CD4-positive, alpha-beta T cell treated with Interleukin-4 for 1 hour (primary cell): ENCODE measurements at places on chromosomes 16 and 17.

DNA sequence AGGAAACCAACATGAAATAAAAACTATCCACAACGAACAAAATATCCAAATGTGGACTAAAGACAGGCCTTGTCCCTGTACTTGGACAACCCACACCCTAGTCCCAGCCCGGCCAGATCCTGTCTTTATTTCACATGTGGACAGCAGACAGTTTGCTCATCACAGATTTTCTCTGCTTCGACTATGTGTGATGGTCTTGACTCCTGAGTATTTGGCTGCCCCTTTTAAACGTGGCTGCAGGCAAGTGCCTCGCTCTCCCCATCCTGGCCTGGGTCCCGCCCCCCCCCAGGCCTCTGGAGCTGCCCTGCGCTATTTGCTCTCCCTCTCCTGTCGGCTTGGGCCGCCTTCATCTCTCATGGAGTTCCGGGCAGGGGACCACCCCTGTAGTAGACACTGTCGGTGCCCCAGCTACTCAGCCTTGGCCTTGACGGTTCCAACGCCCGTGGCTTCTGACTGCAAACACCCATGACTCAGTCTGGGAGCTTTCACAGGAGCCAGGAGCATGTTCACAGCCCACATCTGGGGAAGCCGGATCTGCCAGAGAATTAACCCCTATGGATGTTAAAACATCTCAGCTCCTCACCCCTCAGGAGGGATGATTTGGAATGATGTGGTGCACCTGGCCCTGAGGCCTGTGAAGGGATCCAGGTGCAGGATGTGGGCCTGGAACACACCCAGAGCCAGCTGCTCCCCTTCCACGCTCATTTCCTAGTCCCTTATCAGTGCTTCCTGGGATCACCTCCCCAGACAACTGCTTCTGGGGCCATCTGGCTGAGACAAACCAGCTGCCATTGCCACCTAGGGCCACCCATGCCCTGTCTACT is 229.7 kb upstream of the RPL38 start:
- no peak for DNase-seq

DNA sequence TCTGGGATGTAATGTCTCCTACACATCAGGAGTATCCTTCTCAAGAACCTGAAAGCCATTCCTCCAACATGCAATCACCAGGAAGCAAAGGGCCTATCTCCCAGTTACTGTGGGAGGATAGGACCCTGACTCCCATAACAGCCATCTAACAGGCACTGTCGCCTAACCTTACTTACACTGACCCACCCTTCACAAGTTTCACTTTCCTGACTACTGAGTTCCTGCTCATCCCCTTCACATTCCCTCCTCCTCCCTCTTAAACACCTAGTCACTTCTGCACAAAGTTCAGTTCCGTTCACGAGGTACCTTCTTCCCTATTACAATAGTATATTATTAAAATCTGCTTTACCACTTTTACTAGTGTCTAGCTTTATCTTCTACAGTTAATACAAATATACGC is 1.3 kb downstream of the C17orf67 start:
- DNase-seq = peak; percentile 7

DNA sequence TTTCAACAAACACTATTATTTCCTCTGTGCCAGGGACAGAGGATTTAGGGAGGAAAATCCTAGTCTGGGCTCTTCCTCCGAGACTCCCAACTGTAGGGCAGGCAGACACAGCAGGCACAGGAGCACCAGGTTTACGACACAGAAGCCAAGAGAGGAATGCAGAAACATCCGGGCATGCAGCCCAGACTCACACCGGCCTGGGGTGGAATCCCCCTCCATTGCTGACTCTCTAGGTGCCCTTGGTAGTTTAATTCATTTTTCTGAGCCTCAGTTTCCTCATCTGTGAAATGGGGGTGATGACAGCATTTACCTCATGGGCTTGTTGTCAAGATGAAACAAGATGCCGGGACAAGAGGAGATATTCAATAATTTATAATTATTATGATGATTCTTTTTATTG is 14.9 kb downstream of the CA4 start:
- DNase-seq = no peak

DNA sequence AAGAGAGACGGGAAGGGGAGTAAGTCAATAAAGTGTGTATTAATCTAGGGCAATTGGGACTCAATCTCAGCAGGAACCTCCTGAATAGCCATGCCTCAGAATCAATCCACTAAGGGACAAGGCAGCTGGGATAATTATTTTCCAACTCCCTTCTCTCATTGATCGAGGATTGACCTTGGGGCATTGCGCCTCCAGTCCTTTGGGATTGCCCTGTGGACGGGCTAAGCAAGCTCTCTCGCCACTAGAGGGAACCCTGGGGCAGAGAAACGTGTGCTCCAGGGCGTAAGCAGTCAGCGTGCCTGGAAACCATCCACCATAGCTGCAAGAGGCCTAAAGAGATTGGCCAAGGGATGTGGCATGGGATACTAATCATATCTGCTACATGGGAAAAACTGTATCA is 53.9 kb upstream of the ERCC4 start:
- DNase-seq = peak; percentile 25

DNA sequence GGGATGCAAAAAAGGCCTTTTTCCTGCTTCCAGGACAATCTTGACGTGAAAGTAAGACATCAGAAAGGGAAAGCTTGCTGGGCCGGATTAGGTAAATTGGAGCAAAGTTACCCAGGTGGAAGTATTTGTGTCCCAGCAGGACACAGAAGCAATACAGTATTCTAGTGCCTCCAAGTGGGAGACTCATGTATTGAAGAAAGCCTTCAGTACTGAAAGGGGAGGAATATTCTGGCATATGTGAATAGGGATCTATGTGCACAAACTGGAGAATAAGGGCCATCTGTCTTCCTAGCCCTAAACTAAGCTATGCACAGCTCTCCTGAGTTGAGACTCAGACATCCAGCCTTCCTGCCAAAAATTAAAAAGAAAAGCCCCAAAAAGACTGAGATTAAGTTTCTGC is 327.3 kb upstream of the CDH8 start:
- no peak for DNase-seq

DNA sequence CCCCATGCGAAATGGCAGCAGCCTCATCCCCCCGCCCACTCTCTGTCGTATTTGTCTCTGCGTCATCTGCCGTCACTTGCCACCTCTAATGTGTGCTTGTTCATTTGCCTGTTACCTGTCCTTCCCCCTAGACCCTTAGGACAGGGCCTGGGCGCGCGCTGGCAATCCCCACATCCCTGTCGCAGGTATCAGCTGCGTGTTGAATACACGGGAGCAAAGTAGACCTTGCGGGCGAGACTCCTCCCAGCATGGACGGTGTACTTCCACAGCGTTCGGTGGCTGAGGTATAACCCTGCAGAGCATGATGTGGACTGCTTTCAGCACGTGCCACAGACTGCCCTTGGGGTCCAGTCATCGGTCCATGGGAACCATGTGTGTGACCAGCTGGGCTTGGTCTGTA is 170.1 kb upstream of the CHMP6 start:
- DNase-seq = no peak

DNA sequence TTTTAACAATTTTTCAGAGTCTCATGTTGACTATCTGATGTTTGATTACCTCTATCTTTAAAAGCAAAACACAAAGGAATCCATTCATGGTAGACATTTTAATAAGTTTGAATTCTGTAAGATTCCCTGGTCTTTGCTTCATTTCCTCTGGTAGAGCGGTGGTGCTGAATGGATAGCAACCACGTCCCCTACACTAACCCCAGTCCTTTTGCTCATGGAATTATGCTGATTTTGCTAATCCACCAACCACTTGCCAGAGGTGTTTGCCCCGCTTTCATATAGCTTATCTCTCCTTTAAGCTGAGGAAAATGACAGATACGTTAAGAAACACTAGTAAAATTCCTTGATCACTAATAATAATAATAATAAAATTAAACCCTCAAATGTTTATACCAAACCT is 9.5 kb downstream of the KCNJ16 start:
- no peak for DNase-seq

DNA sequence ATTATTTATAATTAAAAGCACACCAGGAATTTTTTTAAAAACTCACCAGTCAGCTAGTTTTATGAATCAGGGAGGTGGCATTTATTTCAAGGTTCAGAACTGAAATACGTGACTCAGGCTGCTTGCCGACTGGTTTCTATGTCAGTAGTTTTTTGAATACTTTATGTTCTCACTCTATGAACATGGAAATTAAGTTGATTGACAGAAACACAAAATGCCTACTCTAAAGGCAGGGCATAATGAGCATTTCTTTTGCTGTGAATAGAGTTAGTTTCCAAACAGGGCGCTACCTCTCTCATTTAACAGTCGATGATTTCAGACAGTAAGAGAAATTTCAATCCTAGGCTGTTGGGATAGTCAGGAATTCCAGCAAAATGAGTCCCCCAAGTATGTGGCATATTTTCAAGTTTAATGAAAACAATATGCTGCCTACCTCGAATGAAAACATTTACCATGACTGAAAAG is 6.7 kb downstream of the HS3ST3B1 start:
- DNase-seq = no peak

DNA sequence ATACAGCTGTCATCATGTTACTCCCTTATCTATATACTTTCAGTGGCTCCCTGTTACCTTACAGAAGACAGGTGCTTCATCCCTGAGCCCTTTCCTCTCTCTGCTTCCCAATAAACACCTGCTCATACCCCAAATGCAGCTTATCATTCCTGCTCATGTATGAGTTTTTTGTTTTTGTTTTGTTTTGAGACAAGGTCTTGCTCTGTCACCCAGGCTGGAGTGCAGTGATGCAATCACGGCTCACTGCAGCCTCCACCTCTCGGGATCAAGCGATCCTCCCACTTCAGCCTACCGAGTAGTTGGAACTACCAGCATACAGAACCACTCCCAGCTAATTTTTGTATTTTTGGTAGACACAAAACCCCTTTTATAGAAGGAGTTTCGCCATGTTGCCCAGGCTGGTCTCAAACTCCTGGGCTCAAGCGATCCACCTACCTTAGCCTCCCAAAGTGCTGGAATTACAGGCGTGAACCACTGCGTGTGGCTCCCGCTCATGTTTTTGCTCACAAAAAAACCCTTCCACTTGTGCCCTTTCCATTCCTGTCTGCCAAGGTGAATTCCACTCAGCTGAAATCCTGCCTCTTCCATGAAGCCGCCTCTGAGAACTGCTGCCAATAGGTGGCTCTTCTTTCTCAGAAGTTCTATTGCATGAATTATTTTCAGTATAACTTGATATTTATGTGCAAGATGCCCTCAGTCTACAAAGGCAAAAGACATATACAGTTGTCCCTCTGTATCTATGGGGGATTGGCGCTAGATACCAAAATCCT is 7.9 kb upstream of the RNF157 start:
- DNase-seq = no peak

DNA sequence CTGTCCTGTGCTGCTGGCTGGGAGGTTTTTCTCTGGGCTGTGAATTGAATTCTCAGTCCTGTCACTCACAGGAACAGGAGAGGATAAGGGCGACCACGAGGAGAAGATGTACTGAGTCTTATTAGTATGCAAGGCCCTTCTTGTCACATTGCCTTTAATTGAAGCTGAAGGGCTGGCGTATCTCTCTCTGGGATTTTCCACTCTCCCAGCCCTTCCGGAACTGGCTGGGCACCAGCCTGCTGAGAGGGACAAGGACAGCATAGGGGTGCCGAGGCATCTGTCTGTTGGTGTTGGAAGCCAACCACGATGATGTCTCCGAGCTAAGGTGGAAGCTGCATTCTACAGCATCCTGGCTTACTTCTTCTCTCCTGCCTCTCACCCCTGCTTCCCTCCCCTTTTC is 33.2 kb downstream of the GPRC5B start:
- no peak for DNase-seq

DNA sequence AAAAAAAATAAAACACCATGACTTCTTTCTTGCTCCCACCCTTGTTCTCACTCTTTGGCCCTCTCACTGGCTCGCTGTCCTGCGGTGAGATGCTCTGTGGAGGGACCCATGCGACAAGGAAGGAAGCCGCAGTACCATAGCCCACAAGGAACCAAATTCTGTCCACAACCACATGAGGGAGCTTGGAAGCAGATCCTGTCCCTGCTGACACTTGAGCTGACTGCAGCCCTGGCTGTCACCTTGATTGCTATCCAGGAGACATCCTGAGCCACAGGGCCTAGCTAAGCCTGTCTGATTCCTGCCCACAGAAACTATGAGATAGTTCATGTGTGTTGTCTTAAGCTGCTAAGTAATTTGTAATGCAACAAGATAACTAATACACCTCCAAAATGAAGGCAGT is 4.8 kb upstream of the MT2A start:
- peak; percentile 33 for DNase-seq

- DNase-seq = no peak
Measured at GRCh38 chr16:88340755-88341150, 42.0 kb upstream of the ZNF469 start.

- no peak for DNase-seq
Measured at GRCh38 chr17:37368577-37368976, 7.2 kb upstream of the C17orf78 start.

- no peak for DNase-seq
Measured at GRCh38 chr16:89902980-89903379, 15.7 kb upstream of the MC1R start.

DNA sequence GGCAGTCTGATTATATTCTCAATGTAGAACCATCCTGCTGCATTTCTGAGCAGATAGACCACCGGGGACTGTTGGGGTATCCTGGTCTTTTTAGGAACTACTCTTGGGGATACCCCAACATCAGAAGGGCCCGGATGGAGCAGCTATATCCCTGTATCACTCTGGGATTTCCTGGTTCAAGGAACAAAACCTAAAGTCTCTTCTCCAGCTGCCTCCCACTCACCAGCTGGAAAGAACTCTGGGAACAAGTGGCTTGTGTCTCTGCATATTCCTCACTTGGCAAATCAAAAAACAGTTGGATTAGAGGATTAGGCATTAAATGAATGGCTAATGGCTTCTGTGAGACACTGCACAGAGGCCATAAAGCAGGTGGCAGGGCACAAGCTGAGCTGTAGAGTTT is 62.3 kb upstream of the HS3ST2 start:
- DNase-seq = no peak

DNA sequence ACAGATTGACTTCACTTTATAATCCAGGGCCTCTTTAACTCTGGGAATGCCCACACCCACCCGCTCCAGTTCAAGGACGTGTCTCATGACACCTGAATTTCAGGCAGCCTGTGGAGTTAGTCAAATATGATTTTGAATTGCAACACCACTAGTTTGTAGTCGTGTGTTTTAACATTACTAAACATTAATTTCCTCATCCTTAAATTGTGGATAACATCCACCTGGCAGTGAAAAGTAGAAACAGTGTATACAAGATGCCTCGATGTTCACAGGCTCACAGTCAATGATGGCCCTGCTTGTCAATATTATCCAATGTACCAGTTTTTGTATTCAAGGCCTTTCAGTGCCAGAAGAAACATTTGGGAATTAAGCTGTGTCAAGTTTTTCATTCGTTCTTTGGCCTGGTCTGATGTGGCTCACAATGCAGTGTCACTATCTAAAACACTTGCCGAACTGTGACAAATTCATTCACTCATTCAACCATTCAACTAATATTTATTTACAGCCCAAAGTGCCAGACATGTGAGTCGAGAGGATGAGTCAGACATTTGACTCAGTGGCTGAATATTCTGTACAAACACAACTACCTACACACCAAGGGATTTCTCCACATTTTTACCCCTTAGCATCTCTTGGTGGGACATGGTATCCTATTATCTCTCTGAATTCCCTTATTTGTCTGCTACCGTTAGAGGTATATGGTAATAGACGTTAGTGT is 1.4 kb downstream of the MEIOB start:
- no peak for DNase-seq

GRCh38 chr16:74079232-74079586 is 217.4 kb upstream of the PSMD7 start:
- DNase-seq = no peak
